KBM-7 (cell line): ENCODE measurements at places on chromosomes 16 and 17.
A peak's percentile ranks its signal among the peaks of the same experiment; 100 is the strongest.

GRCh38 chr16:83792391-83792790, 15.4 kb upstream of the HSBP1 start:
- no peak for DNase-seq

- DNase-seq, result no peak
These were observed 9.5 kb downstream of the ALOX15 start for GRCh38 chr17:4631836-4632580.

GRCh38 chr17:8018436-8018835, 16.0 kb downstream of the GUCY2D start:
- peak; percentile 43 for DNase-seq

GRCh38 chr16:84899414-84899813, 79.6 kb downstream of the CRISPLD2 start:
- DNase-seq, result no peak

- DNase-seq, result no peak
These were observed 6.0 kb upstream of the CDR2L start for GRCh38 chr17:74981318-74981978.

DNA sequence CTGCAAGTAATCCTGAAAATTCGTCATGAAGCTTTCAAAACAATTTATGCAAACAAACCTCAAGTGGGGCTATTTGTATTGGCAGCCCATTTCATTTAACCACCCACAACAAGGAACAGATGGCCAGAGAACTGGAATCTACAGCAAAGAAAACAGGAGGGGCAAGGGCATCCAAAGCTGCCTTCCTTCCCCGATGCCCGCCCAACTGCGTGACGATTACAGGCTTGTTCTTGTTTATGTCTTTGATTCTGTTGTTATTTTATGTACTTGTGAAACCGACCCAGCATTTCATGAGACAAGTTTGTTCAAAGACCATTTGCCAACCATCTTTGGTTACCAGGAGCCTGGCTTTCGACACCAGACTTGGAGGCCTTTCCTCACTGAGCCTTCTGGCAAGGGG, 59.1 kb upstream of the IRX6 start:
- no peak for DNase-seq

DNA sequence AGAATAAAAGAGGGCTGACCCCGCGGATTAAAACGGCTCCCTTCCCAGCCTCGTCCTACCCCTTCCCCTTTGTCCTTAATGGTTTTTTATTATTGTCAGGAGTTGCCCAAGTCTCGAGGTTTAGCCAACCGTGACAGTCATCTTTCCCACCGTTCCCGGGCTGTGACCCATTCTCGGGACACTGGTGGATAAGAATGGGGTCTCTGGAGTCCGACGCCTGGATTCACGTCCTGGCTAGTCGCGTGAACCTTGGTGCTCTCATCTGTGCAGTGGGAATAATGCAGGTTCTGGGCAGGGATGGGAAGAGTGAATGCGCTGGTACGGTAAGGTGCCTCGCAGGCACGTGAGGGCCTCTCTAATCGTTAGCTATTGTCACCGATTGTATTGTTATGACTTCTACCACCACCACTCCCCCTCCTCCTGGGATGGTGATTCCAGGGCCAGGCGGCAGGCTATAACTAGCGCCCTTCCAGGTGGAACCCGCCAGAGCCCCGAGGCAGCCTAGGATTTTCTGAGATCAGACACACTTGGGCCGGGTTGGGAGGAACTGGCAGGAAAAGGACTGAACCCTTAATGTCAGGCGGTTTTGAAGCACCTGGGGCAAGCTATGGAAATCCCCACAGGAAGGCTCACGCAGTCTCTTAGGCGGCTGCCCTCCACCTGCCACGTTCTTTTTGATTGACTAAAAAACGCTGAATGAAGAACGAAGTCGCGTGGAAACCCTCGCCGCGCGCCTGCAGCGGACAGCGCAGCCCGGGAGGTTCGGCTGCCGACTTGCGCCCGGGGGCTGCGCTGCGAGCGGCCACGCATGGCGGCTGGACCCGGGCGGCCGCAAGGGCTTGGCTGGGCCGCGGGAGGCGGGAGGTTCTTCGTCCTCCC, 2.7 kb downstream of the HS3ST3B1 start:
- DNase-seq, result no peak

- DNase-seq, result no peak
These were observed 530 bp downstream of the GSG1L start for GRCh38 chr16:28062847-28063521.

DNA sequence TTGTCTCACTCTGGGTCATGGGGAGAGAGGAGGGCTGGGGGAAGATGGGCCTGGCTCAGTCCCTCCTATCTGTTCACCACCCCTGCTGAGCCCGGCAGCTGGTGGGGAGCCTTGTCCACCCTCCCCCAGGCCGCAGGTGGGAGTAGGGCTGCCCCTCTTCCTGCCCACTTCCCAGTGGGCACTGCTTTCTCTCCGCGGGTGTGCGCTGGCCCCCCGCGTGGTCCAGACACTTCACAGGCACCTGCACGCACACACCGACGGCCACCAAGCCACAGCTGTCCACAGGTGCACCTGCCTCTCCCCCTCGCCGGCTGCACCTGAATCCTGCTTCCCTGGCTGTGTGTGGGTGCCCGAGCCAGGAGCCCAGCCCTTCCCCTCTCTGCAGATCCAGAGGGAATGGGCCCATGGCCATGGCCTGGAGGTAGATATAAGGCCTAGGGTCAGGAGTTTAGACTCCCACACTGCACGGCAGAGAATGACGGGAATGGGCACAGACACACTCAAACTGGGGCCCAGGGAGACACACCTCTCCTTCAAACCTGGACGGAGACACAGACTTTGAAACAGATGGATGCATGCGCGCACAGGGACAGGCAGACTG, 2.0 kb downstream of the NHERF2 start:
- DNase-seq, result no peak

GRCh38 chr17:73641826-73642600, 2.2 kb downstream of the SDK2 start:
- DNase-seq, result no peak

DNA sequence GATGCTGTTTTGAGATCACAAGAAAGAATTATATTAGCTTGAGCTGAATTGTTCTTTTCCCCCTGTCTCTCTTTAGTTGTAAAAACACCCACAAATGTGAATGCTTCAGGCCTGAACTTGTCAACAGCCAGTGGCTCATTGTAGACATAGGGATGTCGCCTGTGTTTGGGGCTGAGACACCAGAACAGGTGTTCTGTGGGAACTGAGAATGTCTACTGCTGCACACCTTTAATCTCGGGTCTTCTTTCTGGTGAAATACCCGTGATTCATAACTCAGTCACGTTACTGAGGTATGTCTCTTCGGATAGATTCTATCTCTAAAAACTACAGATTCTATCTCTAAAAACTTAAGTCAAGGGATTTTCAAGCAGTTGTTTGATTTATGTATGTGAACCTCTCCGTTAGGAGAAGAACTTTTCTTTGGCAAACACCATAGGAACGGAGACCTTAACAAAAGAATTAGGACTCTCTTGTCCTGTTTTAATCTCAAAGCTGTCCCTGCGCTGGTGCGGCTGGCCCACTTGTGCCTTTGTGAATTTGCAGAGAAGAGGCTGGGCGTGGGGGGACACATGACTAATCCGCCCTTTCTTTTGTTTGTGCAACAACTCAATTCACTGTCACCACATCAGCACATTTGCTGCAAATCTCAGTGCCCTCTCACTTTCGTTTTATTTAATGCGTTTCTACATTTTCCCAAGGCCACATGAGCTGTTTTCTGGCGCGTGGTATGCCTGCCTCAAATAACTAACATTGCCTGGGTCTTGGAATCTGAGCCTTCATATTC, 643.0 kb downstream of the MAF start:
- no peak for DNase-seq

GRCh38 chr16:11619327-11619851, 32.7 kb upstream of the LITAF start:
- peak; percentile 53 for DNase-seq

DNA sequence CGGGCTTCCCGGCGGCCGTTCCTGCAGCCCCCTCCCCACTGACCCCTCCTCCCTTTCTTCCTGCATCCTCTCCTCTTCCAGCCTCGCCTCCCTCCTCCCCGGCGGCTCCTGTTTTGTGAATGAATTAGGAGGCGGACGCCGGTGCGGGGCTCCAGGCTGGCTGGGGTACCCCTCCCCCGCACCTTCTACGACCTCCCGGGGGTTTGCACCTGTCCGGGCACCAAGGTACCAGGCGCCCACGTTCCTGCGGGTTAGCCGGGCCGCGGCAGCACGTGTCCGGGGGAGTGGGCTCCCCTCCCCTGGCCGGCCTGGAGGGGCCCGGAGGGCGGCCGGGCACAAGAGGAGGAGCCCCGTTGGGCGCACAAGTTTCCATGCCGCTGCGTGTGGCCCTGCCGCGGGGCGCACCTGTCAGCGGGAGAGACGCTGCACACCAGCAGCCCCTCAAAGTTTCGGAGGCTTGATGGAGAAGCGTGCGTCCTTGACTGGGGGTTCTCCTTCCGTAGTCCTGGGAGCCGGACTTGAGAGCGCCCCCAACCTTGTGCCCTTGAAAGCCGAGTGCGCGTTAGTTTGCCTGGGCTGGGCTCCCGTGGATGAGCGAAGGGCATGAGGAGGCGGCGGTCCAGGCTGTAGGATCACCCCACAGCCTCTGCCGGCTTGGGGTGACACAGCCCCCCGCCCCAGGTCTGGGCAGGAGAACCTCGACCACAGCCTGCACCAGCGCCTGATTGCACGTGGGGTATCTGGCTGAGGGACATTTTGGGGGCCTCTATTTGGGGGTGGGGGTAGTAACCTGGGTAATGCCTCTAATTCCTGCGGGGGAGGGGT, 1.2 kb downstream of the HAS3 start:
- DNase-seq, result no peak

DNA sequence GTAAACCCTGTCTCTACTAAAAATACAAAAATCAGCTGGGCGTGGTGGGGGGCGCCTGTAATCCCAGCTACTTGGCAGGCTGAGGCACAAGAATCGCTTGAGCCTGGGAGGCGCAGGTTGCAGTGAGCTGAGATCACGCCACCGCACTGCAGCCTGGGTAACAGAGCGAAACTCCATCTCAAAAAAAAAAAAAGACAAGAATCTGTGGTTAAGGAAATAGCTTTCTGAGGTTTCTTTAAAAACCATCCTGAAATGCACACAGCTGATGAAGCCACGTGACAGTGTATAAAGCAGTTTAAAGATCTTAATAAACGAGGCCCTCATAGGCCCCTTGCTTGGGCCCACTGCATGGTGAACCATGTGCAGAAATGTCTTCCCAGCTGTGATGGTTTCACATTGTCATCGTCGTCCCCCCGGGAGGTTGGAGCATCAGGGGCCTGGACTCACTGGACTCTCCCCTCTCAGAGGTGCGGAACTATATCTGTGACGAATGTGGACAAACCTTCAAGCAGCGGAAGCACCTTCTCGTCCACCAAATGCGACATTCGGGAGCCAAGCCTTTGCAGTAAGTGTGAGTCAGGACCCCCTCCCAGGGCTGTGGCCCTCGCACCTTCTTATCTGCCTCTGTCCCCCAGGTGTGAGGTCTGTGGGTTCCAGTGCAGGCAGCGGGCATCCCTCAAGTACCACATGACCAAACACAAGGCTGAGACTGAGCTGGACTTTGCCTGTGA, 16.2 kb downstream of the ZNF276 start:
- no peak for DNase-seq

GRCh38 chr16:55656691-55657092, 904 bp downstream of the SLC6A2 start:
- DNase-seq, result no peak

GRCh38 chr17:80792373-80792781, 199.3 kb upstream of the CHMP6 start:
- no peak for DNase-seq

- DNase-seq, result no peak
These were observed 52.8 kb downstream of the ABR start for GRCh38 chr17:1126801-1127550.

DNA sequence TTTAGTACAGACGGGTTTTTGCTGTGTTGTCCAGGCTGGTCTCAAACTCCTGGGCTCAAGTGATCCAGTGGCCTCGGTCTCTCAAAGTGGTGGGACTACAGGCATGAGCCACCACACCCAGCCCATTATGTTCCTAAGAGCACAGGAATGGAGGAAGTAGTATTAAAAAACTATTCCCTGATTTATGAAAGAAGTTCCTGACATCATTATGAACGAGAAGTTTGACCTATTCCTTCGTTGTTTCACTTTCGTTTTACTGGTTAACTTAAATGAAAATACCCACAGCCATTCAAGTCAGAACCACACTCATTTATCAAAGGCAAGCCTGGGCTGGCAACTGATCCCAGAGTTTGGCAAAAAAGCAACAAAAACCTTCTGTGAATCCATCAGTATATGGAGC, 13.5 kb upstream of the CBX4 start:
- no peak for DNase-seq

- no peak for DNase-seq
These were observed 240.3 kb upstream of the IRX3 start for GRCh38 chr16:54526916-54527315.

DNA sequence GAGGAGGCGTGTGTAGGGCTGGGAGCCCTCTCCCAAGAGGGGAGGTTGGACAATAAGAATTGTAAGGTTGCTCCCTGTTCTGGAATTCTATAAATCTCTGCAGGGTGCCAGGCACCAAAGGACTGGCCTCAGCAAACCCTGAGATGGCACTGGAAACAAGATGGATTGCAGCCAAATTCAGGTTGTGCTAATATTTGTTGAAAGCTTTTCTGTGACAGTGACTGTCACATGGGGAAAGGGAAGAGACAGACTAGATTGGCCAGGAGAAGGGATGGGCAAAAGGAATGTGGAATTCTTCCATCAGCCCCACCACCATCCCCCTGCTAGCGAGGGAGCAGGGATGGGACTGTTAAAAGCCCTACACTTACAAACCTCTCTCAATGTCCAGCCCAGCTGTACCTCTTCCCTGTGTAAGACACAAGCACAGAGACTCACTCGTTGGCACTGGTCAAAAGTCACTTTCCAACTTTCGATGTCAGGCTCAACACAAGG, 62.4 kb downstream of the SOX9 start:
- DNase-seq, result no peak

- no peak for DNase-seq
These were observed 4.5 kb downstream of the CD79B start for GRCh38 chr17:63927464-63928171.

DNA sequence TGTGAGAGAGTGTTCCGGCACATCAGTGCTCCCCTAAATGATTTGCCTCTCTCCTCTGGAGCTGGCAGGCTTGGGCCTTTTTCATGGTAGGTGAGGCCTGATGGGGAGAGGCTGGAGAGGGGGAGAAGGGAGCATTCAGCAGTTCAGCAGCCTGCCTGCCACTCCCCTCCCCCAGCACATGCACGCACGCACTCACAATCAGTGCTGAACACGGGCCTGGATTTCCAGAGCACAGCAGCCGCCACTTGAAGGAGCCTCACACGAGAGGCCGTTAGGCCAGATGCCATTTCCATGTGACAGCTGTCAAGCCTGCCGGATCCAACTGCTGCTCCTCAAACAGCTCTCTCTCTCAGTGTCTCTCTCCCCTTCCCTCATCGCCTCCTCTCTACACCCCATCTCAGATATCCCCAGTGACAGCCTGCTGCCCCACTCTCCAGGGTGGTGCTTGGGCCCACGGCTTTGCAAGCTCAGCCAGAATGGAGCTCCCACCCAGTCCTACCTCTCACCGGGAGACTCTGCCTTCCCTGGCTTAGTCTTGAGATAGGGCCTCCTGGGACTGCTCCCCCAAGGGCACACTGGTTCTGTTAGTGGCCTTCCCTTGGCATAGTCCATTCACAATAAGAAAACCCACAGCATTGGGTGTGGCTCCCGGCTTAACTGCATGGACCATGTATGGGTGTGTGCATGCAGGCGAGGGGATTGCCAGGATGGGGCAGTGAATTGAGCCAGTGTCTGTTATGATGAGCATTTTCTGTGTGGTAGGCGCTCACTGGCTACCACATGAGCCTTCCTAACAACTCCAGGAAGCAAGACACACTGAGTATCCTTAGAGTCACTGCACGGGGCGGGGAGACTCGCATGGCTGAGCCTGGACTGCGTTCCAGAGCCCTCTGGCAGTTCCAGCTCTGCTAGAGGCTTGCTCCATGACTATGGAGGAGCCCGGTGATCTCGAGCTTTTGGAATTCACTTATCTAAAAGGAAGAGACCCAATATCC, 226.2 kb downstream of the CCDC182 start:
- DNase-seq, result no peak
